Right atrium auricular region (tissue), 2 donors: ENCODE measurements at places on chromosomes 12 and 14. TPM values are rescaled to one million over a fixed set of nuclear protein-coding genes. Genes with fewer than 3 reads are reported as not detected.

Gene LAG3
- not detected for total RNA-seq

Gene GLIPR1L2
- 3.8 TPM for total RNA-seq

GRCh38 chr12:131795064-131795463 is 33.1 kb upstream of the MMP17 start:
- H3K27ac ChIP-seq, result no peak overlapping the region
- no peaks in the 10 kb centered on the region for H3K4me1 ChIP-seq
- H3K27me3 ChIP-seq, result no peaks in the 10 kb centered on the region
- DNase-seq, result no peak

Gene BMAL2
- 0.56 TPM for total RNA-seq

- no peaks in the 10 kb centered on the region for H3K27me3 ChIP-seq
- H3K36me3 ChIP-seq, result no peaks in the 10 kb centered on the region
- no peak for DNase-seq
Observed at GRCh38 chr14:72578514-72578913, 315.4 kb downstream of the DPF3 start.

Gene WNT1
- total RNA-seq, result not detected

DNA sequence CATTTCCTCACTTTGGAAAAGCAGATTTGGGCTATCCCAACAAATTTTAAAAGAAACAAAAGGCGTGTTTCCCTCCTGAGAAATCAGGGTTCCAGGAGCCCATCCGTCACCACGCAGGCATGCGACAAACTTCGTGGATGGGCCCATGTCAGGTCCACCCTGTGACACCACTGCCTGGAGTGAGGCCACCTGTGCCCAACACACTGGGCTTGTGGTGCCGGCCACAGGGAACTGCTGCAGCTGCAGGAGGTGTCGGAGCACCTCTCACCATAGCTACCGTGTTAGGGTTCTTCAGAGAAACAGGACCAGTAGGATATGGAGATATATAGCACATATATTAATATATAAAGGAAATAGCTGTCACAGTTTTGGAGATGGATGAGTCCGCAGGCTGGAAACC is 53.0 kb upstream of the BCL11B start:
- no peaks in the 10 kb centered on the region for H3K27me3 ChIP-seq
- H3K4me1 ChIP-seq, result no peaks in the 10 kb centered on the region
- H3K27ac ChIP-seq, result no peak overlapping the region
- H3K36me3 ChIP-seq, result no peaks in the 10 kb centered on the region

- H3K36me3 ChIP-seq, result peaks cover 14% of the 10 kb centered on the region
- no peak overlapping the region for H3K27ac ChIP-seq
- H3K27me3 ChIP-seq, result no peaks in the 10 kb centered on the region
- H3K4me1 ChIP-seq, result no peaks in the 10 kb centered on the region
- no peak overlapping the region for H3K4me3 ChIP-seq
- no peak for DNase-seq
Observed at GRCh38 chr12:70555081-70555480, 82.1 kb downstream of the PTPRB start.

DNA sequence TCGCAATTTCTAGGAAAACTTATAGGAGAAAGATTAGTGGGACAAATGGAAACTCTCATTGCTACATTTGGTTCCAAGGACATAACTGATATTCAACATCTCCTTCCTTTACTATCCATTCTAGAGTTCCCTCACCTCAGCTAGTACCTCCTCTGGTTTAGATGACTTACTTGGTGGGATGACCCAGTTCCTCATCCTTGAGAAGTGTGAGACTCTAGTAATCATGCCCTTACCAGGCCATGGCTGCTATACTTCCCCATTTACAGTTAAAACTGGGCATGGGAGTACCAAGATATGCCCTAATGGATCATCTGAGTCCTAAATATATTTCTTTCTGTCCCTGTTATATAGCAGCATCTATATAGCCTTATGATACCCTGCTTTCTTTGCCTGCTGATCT is 58.1 kb downstream of the IFT81 start:
- no peaks in the 10 kb centered on the region for H3K36me3 ChIP-seq
- H3K4me1 ChIP-seq, result peaks cover 10% of the 10 kb centered on the region
- H3K4me3 ChIP-seq, result no peak overlapping the region
- no peak for DNase-seq
- no peak overlapping the region for H3K27ac ChIP-seq

Gene DBX2
- total RNA-seq, result 0.51 TPM

Gene NKX2-1
- total RNA-seq, result not detected

Gene SPTB
- 84.4 TPM for total RNA-seq

- no peaks in the 10 kb centered on the region for H3K27me3 ChIP-seq
- no peaks in the 10 kb centered on the region for H3K4me1 ChIP-seq
- H3K36me3 ChIP-seq, result peaks cover 10% of the 10 kb centered on the region
Observed at GRCh38 chr12:119666900-119667576, 895 bp upstream of the PRKAB1 start.
